ENCODE measurements at places on chromosomes 1 and 21.

- no peaks in the 10 kb centered on the region for H3K36me3 ChIP-seq
- H3K27me3 ChIP-seq = peaks cover 13% of the 10 kb centered on the region
- no peaks in the 10 kb centered on the region for H3K4me1 ChIP-seq
- no peak overlapping the region for H3K4me3 ChIP-seq
- DNase-seq = no peak
- H3K27ac ChIP-seq = no peak overlapping the region
Measured at GRCh38 chr1:101769520-101769919, 227.2 kb downstream of the OLFM3 start.

DNA sequence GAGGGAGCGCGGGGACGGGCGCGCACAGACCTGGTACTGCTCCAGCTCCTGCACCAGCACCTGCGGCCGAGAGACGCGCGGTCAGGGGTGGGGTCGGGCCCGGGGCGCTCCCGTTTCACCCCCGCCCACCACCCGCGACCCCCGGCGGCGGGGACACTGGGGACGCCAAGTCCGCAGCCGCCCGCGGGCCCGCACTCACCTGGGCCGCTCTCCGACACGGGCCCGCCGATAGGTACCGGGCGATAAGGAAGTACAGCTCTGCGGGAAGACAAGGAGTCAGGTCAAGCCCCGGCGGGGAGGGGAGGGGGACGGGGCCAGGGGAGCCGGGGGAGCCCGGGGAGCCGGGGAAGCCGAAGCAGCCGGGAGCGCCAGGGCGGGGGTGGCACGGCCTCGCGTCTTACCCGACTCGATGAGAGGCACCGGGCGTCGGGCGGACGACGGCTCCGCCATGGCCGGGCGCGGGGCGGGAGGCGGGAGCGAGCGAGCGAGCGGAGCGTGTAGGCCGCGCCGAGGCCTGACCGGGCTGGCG, 326 bp downstream of the BRWD1 start:
- peak overlapping the region; percentile 93 for H3K4me3 ChIP-seq
- peaks cover 20% of the 10 kb centered on the region for H3K36me3 ChIP-seq
- H3K4me1 ChIP-seq = peaks cover 40% of the 10 kb centered on the region
- peak overlapping the region; percentile 76 for H3K27ac ChIP-seq
- DNase-seq = no peak

DNA sequence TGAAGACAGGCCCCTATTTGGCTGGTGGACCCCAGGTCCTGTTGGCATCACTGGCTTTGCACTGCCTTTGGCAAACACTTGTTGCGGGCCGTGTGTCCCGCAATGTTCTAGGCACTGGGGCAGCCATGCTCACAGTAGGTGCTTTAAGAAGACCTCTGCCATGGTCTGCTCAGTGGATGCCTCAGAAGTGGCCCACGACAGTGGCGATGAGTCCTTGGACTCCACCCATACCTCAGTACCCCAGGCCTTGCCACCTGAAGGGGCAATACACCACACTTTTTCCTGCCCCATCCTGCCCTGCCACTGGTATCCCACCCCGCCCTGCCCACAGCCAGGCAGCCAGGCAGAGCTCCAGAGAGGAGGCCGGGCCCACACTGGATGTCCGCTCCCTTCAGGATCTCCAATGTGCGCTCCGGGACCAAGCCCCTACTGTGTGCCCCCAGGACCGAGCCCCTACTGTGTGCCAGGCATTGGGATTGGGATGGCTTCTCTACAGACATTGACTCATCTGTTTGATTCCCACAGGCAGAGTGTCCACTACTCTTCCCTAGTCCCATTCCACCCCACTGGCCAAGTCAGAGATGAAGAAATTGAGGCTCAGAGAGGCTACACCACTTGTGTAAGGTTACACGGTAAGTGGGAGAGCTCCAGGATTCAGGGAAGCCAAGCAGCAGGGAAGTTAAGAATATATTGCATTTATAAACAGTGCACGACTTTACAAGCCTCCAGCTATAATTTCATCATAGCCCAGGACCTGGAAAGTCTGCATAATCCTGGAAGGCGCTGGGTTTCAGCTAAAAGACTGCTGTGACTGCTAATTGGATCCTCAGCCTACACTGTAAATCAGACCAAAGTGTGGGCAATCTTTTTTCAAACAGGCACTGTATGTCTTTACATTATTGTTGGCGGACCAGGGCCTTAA, 101.6 kb downstream of the DMRTB1 start:
- H3K36me3 ChIP-seq = no peaks in the 10 kb centered on the region
- H3K27me3 ChIP-seq = peaks cover 28% of the 10 kb centered on the region

GRCh38 chr1:54407154-54407403, 885 bp upstream of the SSBP3 start:
- H3K27me3 ChIP-seq = no peaks in the 10 kb centered on the region
- peak overlapping the region; percentile 91 for H3K27ac ChIP-seq
- peaks cover 58% of the 10 kb centered on the region for H3K4me1 ChIP-seq
- peak overlapping the region; percentile 83 for H3K4me3 ChIP-seq

Measured in activated naive CD8-positive, alpha-beta T cell treated with anti-CD3 and anti-CD28 coated beads for 36 hours (primary cell).